ENCODE measurements at places on chromosomes 3 and 15. TPM values are rescaled to one million over a fixed set of nuclear protein-coding genes. Genes with fewer than 3 reads are reported as not detected.

CDCP1 gene
- 2.2 TPM for total RNA-seq

SERP1 gene
- 98.4 TPM for total RNA-seq

GOLGA6B gene
- not detected for total RNA-seq

ATP2C1 gene
- total RNA-seq = 57.5 TPM

NTRK3 gene
- not detected for total RNA-seq

SPESP1 gene
- 1.1 TPM for total RNA-seq

HESX1 gene
- total RNA-seq = 0.23 TPM

ARGFX gene
- not detected for total RNA-seq

TMEM207 gene
- not detected for total RNA-seq

C3orf49 gene
- total RNA-seq = not detected

C3orf52 gene
- total RNA-seq = 2.6 TPM

VEPH1 gene
- not detected for total RNA-seq

EIF4E3 gene
- total RNA-seq = 76.9 TPM

SLCO2A1 gene
- total RNA-seq = not detected

ACSBG1 gene
- total RNA-seq = not detected

VPS8 gene
- 60.8 TPM for total RNA-seq

SFMBT1 gene
- 30.0 TPM for total RNA-seq

MGLL gene
- 1.7 TPM for total RNA-seq

LYZL4 gene
- not detected for total RNA-seq

MUC13 gene
- not detected for total RNA-seq

B3GNT5 gene
- total RNA-seq = 0.60 TPM

SMCO1 gene
- not detected for total RNA-seq

CPA3 gene
- not detected for total RNA-seq

INKA1 gene
- total RNA-seq = 0.48 TPM

LMAN1L gene
- total RNA-seq = 0.48 TPM

CD96 gene
- total RNA-seq = 323 TPM

EPHA6 gene
- total RNA-seq = not detected

NSUN3 gene
- total RNA-seq = 16.1 TPM

NR1I2 gene
- 0.13 TPM for total RNA-seq

TGM4 gene
- total RNA-seq = not detected

XCR1 gene
- total RNA-seq = not detected

SST gene
- total RNA-seq = not detected

RTF1 gene
- total RNA-seq = 33.9 TPM

CPNE9 gene
- total RNA-seq = not detected

ANKRD63 gene
- not detected for total RNA-seq

SSUH2 gene
- total RNA-seq = not detected

THUMPD3 gene
- total RNA-seq = 44.3 TPM
